ENCODE measurements at places on chromosomes 11 and 22.

GRCh38 chr11:111826322-111826950, 44.9 kb downstream of the ALG9 start:
- no peak for DNase-seq

- no peak for DNase-seq
Observed at GRCh38 chr11:45649544-45650165, 15.8 kb downstream of the CHST1 start.

- no peak for DNase-seq
Observed at GRCh38 chr11:37544491-37544890, 946.5 kb upstream of the RAG2 start.

DNA sequence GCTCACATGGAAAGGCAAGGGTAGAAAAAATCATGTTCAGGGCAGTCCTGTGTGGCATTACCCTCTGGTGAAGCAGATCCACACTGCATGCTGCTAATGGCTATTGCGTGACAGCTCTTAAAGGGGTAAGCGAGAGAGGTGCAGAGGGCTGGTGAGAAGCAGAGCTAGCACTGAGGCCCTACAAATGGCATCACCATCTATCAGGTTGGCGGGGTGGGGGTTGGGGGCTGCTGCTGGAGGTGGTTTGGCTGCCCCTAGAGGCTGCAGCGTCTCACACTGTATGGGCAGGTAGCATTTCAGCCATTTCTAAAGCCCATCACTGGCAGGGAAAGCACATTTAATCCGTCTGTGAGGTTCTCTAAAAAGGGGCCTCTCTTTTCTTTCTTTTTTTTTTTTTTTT, 16.9 kb upstream of the TMA7B start:
- DNase-seq = peak; percentile 80

GRCh38 chr11:60018058-60018457, 1.1 kb downstream of the OOSP4B start:
- DNase-seq = no peak

GRCh38 chr22:35605851-35606481, 11.2 kb downstream of the MB start:
- no peak for DNase-seq

DNA sequence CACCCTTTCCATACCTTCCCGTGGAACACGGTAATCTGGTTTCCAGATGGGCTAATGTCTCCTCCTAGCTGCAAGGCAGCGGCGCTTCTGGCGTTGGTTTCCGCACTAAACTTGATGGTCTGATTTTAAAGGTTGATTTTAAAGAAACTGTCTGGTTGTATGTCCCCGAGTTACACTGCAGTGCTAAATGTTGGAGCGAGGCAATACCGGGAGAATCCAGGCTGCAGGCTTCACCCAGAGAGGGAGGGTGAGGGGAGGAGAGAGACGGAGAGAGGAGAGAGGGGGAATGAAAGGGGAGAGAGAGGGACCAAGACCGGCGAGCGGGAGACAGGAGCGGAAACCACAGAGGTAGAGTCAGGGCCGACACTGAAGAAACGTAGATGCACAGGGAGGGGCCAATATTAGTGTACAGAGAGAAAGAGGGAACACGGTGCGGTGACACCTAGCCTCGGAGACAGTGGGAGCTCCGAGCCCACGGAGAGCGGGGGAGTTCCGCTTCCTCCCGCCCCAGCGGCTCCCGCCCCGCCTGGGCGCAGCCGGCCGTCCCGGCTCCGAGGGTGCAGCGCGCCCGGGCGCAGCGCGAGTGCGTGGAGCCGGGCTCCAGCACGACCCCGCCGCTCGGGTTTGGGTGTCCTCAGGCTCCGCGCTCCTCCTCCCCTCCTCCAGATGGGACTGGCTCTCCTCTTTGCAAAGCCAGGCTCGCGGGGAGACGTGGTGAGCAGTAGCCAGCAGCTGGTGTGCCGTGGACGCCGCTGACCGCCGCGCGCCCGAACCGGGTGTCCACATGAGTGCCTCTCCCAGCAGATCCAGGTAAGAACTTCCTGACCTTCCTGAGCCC, 71.9 kb upstream of the GRAMD1B start:
- DNase-seq = peak; percentile 71

- DNase-seq = no peak
Observed at GRCh38 chr11:2804189-2804588, 81.4 kb downstream of the CDKN1C start.

- peak; percentile 69 for DNase-seq
Observed at GRCh38 chr11:69950120-69950519, 128.0 kb upstream of the ANO1 start.

- DNase-seq = no peak
Observed at GRCh38 chr11:46391186-46391577, 394 bp downstream of the CHRM4 start.

GRCh38 chr11:65109231-65110198, 2.2 kb upstream of the TM7SF2 start:
- DNase-seq = no peak

GRCh38 chr22:19446603-19447329, 745 bp downstream of the C22orf39 start:
- DNase-seq = no peak

- DNase-seq = no peak
Observed at GRCh38 chr11:33652431-33652830, 48.2 kb downstream of the C11orf91 start.

- DNase-seq = no peak
Observed at GRCh38 chr11:4455419-4455818, 6.3 kb downstream of the OR52K2 start.

DNA sequence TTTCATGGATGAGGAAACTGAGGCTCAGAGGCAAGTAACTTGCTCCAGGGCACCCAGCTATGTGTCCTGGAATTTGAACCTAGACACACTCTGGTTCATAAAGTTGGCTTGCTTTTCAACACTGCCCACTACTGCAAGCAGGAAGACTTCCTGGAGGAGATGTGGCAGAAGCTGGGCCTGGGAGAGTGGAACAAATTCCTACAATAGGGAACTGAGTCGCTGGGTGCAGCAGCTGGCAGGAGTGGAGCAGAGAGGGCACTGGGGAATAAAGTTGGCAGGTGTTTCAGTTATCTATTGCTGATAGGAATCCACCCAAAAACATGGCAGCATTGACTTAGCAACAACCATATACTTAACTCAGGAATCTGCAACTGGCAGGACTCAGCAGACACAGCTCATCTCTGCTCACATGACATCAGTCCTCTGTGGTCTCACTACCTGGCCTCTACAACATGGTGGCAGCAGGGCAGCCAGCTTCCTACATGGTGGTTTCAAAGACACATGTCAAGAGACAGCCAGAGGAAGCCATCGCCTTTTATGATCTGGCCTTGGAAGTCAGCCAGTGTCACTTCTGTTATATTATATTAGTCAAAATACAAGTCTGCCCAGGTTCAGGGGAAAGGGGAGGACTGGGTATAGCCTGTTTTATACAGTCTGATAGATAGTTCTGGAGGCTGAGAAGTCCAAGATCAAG, 10.6 kb upstream of the CARD10 start:
- DNase-seq = peak; percentile 42

GRCh38 chr11:75160880-75161279, 10.0 kb downstream of the SLCO2B1 start:
- DNase-seq = no peak

DNA sequence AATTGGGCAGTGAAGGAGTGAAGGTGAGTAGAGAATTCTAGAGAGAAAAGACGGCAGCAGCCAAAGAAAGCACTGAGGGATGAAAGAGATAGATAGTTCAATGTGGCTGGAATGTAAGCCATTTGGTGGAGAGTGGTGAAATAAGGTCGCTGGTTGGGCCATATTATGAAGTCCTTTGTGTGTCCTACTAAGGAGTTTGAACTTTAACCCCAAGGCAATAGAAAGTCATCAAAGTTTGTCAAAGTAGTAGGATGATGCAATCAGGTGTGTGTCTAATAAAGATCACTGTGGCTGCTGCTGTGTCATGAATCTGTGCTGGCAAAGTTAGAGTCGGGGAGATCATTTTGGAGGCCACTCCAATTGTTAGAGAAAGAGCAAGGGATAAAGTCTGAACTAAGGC, 18.7 kb downstream of the RNF121 start:
- no peak for DNase-seq

GRCh38 chr22:27699383-27700019, 102.1 kb downstream of the MN1 start:
- no peak for DNase-seq

DNA sequence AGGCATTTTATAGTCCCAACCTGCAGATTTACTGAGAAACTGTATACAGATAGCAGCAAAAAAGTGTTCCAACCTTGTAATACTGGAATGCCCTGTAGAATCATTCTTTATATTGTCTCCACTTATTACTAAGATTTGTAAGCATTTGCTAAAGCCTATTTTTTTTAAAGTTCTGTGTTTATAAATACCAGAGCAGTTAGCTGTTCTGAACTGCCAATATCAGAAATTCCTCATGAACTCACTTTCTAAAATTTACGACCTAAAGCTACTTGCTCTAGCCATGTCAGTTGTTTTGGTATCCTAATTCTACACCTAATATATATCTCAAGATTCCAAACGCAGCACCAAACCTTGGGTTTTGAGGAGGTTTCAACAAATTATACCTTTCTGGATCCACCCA, 103.2 kb downstream of the C11orf65 start:
- DNase-seq = no peak

GRCh38 chr11:83056611-83057010, 15.1 kb downstream of the RAB30 start:
- DNase-seq = no peak

- no peak for DNase-seq
Observed at GRCh38 chr11:70313945-70314344, 43.5 kb downstream of the PPFIA1 start.

DNA sequence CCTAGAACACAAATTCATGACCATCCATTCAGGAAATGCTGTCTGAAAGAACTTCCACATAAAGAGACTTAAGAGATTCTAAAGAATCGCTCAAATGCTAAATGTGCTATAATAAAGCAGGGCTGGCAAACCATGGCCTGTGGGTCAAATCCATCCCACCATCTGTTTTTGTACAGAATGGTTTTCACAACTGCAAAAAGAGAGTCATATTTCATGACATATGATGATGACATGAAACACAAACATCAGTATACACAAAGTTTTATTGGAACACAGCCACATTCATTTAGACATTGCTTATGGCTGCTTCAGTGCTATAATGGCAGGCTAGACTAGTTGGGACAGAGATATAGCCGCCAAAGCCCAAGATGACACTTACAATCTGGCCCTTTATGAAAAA, 85.1 kb downstream of the RRAS2 start:
- no peak for DNase-seq

DNA sequence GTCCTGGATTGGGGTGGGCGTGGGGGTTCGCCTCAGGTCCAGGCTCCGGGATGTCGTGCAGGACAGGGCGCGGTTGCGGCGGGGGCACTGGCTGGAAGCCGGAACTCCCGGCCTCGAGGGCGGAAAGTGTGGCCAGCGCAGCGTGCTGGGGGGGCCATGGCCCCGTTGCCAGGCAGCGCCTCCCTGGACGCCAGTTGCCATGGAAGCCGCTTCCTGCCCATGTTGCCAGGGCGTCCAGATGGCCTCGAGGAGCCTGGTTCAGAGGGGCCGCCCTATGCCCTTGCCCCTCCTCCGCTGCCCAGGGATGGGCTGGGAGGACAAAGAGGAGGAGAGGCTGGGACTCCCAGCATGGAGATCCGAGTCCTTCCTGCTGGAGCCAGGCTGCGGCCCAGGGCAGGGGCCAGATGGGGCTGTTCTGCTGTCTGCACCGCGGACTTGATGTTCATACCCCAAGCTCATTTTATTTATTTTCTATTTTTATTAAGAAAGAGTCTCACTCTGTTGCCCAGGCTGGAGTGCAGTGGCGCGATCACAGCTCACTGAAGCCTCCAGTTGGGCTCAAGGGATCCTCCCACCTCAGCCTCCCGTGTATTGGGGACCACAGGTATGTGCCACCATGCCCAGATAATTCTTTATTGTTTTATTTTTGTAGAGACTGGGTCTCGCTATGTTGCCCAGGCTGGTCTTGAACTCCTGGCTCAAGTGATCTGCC, 4.6 kb upstream of the CCDC188 start:
- no peak for DNase-seq

- no peak for DNase-seq
Observed at GRCh38 chr11:34305193-34305592, 52.6 kb downstream of the ABTB2 start.

- no peak for DNase-seq
Observed at GRCh38 chr22:45886540-45886939, 90.4 kb downstream of the WNT7B start.

DNA sequence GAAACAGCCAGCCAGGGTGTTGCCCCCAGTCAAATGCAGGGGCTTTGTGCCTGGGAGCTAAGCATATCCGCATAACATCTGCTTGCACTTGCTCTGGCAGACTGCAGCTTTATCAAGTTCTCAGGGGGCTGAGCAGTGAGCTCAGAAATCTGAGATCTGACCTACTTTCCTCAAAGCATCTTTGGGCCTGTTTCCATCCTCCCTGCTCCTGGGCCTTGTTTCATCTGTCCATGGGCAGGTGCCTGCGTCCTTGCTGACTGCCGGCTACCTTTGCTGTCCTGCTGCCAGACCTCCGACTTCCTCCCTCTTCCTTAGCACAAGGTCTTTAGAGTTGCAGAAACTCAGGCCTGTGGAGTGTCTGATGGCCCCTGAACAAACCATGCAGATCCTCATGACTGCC, 131.2 kb upstream of the B3GAT1 start:
- DNase-seq = no peak

GRCh38 chr11:65504674-65505465, 6.0 kb downstream of the MALAT1 start:
- DNase-seq = no peak

GRCh38 chr11:129766898-129767604, 48.6 kb upstream of the TMEM45B start:
- peak; percentile 38 for DNase-seq

GRCh38 chr11:10441652-10442503, 13.2 kb upstream of the AMPD3 start:
- DNase-seq = no peak

DNA sequence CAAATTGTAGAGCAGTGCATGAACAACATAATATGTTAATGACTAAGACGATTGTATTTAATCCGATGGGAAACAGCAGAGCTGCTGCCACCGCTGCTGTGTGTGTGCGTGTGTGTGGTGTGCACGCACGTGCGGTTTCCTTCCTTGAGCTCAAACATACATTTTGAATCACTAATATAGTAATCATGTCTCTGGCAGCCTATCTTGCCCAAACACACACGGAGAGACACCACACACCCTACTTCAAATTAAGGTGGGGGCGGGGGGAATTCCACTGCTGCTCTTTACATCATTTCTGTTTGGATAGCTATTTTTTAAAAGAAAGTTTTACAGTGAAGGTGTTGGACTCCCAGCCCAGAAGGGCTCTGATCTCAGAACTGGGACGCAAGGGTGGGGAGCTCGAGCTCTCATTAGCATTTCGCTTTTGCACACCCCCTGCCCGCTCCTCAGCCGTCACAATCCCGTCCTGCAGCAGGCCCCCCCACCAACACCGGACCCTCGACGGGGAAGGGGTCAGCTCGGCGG, 651 bp upstream of the FAM83F start:
- peak; percentile 81 for DNase-seq

DNA sequence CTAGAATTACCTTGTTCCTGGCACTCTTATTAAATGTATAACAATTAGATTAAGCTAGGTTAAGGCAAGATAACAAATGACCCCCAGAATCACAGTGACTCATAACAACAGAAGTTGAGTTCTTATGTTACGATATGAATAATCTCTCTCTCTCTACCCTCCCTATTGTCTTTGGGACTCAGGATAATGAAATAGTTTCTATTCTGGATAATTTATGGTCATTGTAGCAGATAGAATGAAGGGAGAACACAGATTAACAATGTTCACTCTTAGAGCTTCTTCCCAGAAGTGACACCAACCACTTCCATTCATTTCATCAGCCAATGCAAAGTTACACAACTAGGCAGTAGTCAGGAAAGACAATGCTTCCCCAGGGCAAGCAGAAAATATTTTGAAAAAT, 334.5 kb downstream of the C11orf87 start:
- no peak for DNase-seq
